Colonic mucosa (tissue), 4 donors: ENCODE measurements at places on chromosomes 12 and 14. TPM values are rescaled to one million over a fixed set of nuclear protein-coding genes. Genes with fewer than 3 reads are reported as not detected.
A peak's percentile ranks its signal among the peaks of the same experiment; 100 is the strongest.

GRCh38 chr14:99511421-99512109 is 30.4 kb downstream of the CCNK start:
- H3K27ac ChIP-seq = no peak overlapping the region
- H3K36me3 ChIP-seq = peaks cover 12% of the 10 kb centered on the region
- H3K4me1 ChIP-seq = no peaks in the 10 kb centered on the region
- DNase-seq = peak; percentile 13

OR6C1 gene
- not detected for total RNA-seq

ZDHHC22 gene
- total RNA-seq = 0.42 TPM

DNA sequence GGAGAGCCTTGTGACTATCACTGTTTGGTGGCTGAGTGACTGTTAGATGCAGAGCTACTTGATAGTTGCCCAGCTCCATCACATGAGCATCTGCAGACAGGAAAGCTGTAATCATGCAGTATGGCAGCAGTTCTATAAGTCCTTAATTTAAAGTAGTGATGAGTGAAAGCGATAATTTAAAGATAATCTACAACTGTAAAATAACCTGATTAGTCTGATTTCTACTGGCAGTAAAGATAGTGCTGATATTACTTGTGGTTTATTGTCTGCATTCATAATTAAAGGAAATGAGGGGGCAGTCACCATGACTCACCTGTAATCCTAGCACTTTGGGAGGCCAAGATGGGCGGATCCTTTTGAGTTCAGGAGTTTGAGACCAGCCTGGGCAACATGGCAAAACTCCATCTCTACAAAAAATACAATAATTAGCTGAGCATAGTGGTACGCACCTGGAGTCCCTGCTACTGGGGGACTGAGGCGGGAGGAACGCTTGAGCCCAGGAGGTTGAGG is 41.2 kb upstream of the PLEKHD1 start:
- H3K4me1 ChIP-seq = no peaks in the 10 kb centered on the region
- no peak overlapping the region for H3K4me3 ChIP-seq
- H3K36me3 ChIP-seq = no peaks in the 10 kb centered on the region
- DNase-seq = no peak
- H3K27ac ChIP-seq = no peak overlapping the region

KRT72 gene
- total RNA-seq = not detected

- H3K27ac ChIP-seq = no peak overlapping the region
- H3K4me3 ChIP-seq = no peak overlapping the region
- no peak for DNase-seq
- no peaks in the 10 kb centered on the region for H3K36me3 ChIP-seq
These were observed 107.0 kb downstream of the MGST1 start for GRCh38 chr12:16454481-16454880.

HOTAIR gene
- not detected for total RNA-seq

- DNase-seq = no peak
- no peaks in the 10 kb centered on the region for H3K27me3 ChIP-seq
- H3K36me3 ChIP-seq = no peaks in the 10 kb centered on the region
- no peak overlapping the region for H3K4me3 ChIP-seq
- H3K27ac ChIP-seq = no peak overlapping the region
These were observed 41.6 kb downstream of the LRRC74A start for GRCh38 chr14:76867516-76868453.
